NCI-H1417 treated with DMSO at 0.1 percent for 48 hours (cell line): ENCODE measurements at places on chromosomes 4 and X.

DNA sequence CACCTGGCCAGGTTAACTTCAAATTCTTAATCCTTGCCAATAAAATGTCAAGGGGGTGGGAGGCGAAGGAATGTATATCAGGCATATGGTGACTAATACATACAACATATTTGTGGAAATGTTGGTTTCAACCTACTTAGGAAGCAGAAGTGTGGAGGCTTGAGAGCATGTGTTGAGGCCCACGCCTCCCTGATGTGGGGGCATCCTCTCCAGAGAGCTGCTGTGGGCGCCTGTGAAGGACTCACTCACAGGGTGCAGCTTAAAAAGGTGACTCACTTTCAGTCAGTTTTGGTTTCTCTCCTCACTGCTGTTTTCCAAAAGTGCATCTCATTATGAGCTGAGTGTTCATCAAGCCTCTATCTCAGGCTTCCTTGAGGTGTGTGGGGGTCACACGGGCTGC lies 27.5 kb downstream of the LNX1 start:
- no peak for DNase-seq

DNA sequence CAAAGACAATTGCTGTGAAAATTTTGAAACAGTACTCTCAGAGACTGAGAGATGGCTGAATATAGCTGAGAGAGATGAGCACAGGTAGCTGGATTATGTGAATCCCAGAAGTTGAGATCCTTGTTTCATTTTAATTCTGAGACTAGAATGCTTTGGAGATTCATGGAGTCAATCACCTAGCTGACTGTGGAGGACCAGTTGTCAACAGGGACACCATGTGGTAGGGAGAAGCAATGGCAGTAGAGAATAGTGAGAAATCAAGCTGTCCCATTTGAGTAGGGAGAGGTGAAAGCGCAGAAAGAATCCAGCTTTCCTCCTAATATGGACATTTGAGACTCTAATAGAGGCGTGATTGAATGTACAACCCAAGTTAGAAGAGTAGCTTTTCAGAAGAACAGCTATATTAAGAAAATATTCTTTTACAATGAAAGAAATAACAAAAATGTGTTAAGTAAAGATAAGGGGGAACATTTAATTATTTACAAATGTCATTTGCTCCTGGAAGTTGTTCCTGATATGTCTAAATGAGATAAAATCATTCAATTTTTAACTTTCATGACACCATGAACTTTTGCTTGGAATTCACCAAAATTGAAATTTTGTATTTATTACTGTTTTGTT lies 30.3 kb upstream of the GLRB start:
- no peak for DNase-seq

- no peak for DNase-seq
Measured at GRCh38 chr4:10006231-10006600, 15.1 kb downstream of the SLC2A9 start.

GRCh38 chrX:8413279-8413678 lies 51.4 kb upstream of the VCX3B start:
- DNase-seq, result no peak

DNA sequence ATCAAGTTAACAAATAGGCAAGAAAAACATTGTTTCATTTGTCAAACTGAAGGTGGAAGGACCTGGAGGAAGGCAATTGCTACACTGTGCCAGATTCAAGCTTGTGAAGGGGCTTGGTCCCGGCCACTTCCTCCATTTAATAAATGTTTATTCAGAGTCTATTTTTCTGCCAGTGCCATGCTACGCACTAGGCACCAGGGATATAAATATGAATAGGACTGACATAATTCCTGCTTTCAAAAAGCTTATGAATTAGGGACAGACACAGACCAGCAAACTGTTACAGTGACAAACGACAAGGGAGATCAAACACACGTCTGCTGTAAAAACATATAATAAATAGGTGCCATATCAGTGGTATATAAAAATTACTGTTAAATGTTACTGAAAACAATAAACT lies 571 bp downstream of the TLR6 start:
- no peak for DNase-seq

DNA sequence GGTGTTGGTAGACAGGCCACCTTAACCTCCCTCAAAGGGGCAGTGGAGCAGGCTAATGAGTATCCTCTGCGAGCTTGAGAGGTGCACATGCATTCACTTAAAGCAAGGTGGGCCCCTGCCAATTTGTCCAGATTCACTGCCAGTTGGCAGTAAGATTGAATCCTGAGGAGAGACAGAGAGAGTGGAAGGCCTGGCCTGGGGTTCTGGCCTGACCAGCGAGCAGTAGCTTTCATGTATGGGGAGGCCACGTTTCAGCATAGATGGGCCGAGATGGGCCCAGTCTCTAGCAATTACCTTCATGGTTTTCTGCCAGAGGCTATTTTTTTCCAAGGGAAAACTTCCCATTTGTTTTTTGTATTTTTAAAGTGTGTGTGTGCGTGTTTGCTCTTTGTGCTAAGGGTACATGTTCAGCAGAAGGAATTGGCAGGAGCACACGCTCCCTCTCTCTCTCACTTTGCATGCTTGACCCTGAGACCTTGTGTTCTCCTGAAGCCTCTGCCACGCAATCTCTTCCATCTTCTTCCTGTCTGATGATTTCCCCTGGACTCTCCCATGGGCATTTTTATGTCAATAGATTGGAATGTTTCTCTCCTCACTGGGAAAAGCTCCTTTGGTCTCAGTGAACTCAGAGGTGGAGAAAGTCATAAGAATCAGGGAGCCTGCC lies 215.8 kb upstream of the SFRP2 start:
- DNase-seq, result no peak

GRCh38 chr4:153143527-153144348 lies 60.5 kb upstream of the TRIM2 start:
- no peak for DNase-seq

- no peak for DNase-seq
Measured at GRCh38 chrX:101552714-101553113, 2.4 kb downstream of the ARMCX1 start.

DNA sequence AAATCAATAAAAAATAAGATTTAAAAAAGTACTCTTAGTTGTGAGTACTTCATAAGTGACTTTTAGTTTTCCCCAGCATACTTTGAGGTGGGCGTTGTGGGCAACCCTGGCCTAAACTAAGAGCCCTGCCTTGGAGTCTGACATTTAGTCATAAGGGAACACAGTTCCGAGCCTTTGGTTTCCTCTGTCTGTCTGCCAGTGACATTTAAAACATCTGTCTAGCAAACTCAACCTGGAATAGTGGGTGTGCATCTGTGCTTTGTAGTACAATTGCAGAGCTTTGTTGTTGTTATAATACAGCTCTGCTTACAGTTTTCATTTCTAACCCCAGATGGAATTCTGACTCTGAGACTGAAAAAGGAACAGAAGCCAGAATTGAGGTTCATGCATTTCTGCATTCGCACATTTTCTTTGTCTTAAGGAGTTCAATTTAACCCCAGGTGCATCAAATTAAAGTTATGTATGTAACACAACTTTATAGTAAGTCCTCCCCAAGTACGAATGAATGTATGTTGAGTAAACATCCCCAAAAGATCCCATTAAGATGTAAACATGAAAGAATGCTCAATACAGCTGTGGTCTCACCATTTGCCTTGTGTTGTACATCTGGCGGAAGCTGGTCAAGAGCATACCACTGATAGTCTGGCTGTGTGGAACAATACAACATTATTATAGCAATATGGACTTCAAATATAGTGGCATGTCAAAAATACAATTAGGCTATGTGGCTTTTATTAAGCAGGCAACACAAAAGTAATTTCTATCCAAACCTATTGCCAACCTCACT lies 25.9 kb downstream of the TNIP3 start:
- DNase-seq, result no peak

- no peak for DNase-seq
Measured at GRCh38 chrX:154738011-154738738, 12.7 kb downstream of the GAB3 start.

DNA sequence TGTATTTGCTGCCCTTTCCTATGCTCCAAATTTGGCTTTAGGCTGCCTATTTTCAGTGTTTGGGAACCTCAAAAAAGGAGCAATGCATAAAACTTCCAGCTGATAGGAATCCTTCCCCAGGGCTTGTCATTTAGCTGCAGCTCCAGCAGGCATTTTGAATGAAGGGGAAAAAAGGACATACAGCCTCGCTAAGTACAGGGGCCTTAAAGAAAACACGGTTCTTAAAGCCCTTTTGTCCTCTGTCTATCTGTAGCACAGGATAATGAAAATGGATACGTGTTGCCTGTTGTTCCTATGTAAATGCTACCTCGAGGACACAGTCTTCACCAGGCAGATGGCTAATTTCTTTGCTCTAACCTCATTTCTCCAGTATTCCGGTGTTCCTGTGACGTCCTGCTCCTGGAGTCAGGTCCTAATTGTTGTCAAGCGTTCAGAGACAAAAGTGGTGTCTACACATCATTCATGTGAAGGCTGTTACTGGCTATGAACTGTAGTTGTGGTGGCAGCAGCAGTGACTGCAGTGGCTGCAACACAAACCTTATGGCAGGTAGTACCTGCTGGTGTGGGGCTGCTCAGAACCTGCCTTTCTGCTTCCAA lies 117.4 kb downstream of the MGST2 start:
- no peak for DNase-seq

- no peak for DNase-seq
Measured at GRCh38 chr4:113355550-113356371, 306.3 kb downstream of the ANK2 start.

DNA sequence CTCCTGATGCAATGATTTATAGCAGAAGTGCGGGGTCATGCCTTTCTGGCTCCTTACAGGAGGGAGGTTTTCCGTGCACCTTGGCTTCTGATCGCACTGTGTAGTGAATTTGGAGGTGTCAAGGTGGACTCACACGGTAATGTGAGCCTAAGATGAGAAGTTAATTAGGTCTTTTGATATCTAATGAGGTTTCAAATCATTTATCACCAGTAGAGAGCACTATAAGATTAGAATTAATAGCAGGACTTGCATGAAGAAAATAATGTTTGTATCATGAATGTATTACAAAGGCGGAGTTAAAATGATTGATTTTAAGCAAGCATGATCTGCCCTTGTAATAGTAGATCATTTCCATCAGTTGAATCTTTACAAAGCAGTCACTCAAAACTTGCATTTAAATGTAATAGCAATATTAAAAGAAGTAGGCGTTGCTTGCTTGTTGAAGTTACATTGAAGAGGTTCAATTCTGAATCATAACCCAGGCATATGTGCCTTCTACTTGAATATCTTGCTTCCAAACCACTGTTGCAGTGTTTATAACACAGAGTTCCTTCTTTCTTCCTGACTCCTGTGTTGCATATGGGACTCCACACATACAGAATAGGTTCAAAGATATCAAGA lies 152.1 kb downstream of the FMR1NB start:
- no peak for DNase-seq

DNA sequence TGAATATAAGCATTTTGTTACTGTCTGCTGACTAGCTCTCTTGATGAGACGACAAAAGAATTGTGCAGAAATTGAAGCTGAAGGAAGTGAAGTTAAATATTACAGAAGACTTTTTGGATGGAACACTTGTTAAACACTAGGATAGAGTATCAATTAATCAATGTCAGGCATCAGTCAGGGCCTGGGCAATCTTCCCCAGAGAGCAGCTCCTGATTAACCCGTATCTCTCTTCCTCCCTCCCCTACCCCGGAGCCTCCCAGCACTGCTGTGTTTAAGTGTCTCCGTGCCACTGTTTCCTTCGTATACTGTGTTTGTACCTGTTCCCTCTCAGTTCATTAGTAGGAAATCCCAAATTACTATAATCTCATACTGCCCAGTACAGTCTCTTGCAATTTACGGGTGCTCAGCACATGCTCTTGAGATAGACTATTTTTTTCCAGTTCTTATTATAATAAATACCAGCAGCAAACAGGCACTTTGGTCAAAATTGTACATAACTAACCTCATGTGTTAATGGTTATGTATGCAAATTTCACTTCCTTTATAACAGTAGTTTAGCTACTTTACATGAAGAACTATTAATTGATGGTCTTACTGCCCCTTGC lies 765.7 kb upstream of the FTHL17 start:
- DNase-seq, result no peak

DNA sequence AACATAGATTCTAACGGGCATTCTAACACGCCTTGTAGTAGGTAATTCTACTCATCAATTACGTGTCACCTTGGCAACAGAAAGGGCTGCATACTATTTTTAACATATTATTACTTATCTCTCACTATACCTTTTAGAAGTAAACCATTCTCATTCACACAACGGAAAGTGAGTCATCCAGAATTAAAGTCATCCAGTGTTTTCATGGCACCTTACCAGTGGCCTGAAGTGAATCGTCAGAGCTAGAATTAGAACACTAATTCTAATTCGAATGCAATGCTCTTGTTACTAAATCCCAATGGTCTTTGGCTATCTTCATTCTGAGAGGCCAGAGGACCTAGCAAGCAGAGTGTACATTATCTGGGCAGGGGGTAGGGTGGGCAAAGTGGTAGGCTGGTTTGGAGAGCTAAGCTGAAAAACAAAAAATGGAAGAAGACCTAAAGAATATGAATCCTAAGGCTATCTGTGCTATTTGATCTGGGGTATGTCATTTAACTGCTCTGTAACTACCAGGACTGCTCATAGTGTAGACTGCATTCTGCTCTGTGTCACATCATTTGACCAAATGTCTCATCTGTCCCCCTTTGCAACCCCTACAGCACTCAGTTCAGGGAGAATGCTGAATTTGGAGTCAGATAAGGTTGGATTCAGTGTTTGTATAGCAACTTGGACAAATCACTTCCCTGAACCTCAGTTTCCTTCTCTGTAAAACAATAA lies 96.5 kb downstream of the HDAC8 start:
- no peak for DNase-seq

DNA sequence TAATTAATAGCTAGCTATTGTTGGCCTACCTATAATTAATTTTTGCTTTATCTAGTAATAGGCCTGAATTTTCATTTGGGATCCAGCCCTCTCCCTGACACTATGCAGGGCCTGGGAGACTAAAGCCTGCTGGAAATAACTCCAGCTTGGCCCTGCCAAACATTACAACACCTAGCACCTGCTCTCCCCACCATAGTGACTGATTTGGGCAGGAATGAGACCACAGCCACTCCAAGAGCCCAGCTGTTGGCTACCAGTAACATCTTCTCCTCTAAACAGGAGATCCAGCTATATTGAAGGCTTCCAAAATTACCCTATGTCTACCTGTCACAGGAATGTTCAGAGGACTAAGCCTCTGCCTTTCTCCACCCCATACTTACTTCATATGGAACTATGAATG lies 225.1 kb downstream of the IDS start:
- DNase-seq, result no peak

- no peak for DNase-seq
Measured at GRCh38 chr4:105966051-105966450, 70.8 kb downstream of the NPNT start.

- DNase-seq, result no peak
Measured at GRCh38 chr4:125497861-125498260, 183.1 kb downstream of the FAT4 start.

GRCh38 chrX:93428497-93428896 lies 244.9 kb downstream of the NAP1L3 start:
- DNase-seq, result no peak

DNA sequence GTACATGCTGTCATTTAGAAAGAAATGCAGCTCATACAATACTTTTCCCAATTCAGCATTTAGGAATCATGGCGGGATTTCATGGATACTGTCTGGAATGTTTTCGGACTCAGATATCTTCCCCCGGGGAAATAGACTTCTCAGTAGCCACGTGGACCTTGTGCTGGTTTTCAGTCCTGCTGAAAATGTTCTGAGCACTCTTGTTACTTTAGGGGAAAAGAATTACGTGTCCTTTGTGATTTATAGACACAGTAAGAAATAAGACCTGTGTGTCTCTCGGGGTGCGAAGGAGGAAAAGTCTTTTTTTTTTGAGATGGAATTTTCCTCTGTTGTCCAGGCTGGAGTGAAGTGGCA lies 3.8 kb downstream of the CD99 start:
- no peak for DNase-seq

- no peak for DNase-seq
Measured at GRCh38 chrX:135411893-135412292, 9.9 kb upstream of the SMIM10L2A start.
